ENCODE measurements at places on chromosomes 6 and 20. TPM values are rescaled to one million over a fixed set of nuclear protein-coding genes. Genes with fewer than 3 reads are reported as not detected.

GNAS-AS1 gene
- 2.4 TPM for total RNA-seq

PRDM1 gene
- 18.2 TPM for total RNA-seq

SLC13A3 gene
- 5.1 TPM for total RNA-seq

C20orf141 gene
- not detected for total RNA-seq

SYNDIG1 gene
- 4.6 TPM for total RNA-seq

ZNF337 gene
- 32.3 TPM for total RNA-seq

OSTM1 gene
- 40.3 TPM for total RNA-seq

PDYN gene
- total RNA-seq, result not detected

SIRPD gene
- not detected for total RNA-seq

RCAN2 gene
- 19.8 TPM for total RNA-seq

DDO gene
- total RNA-seq, result 0.42 TPM

SMAP1 gene
- 21.9 TPM for total RNA-seq

EEF1E1 gene
- total RNA-seq, result 31.6 TPM

ZSCAN26 gene
- 16.9 TPM for total RNA-seq

IER3 gene
- 23.8 TPM for total RNA-seq

BHLHE23 gene
- not detected for total RNA-seq

KHDC1L gene
- not detected for total RNA-seq

SS18L1 gene
- 15.6 TPM for total RNA-seq

MOCS1 gene
- 34.8 TPM for total RNA-seq

SPTLC3 gene
- total RNA-seq, result 26.4 TPM

SLC22A16 gene
- total RNA-seq, result not detected

LAMA5 gene
- 433 TPM for total RNA-seq

FNDC11 gene
- 1.6 TPM for total RNA-seq

TFAP2A gene
- 45.2 TPM for total RNA-seq

ADAM33 gene
- total RNA-seq, result 56.9 TPM

FAM209B gene
- not detected for total RNA-seq

RBBP8NL gene
- 11.4 TPM for total RNA-seq

SLC4A11 gene
- total RNA-seq, result 56.3 TPM

SASH1 gene
- 97.2 TPM for total RNA-seq

SOX12 gene
- total RNA-seq, result 7.4 TPM

METTL24 gene
- 8.1 TPM for total RNA-seq

BPIFA1 gene
- total RNA-seq, result not detected

Data from ureter (tissue), 1 donor.